Suprapubic skin (tissue), 4 donors: ENCODE measurements at places on chromosomes 5 and 9.

DNA sequence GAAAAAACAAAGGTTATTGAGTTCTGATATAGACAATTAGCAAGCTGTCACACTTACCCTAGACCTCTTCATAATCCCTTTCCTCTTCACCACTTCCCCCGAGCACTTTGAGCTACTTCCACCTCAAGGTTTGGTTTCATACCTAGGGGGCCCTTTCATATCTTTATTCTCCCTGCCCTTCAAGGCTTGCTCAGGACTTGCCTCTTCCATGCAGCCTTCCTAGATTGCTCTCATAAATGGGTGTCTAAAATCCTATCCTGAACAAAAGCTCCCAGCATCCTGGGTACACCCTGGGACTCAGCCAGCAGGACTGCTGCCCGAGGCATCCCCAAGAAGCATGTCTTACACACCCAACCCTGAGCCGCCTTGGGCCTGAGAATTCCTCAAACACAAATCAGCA, 157.3 kb downstream of the C5orf15 start:
- H3K36me3 ChIP-seq: no peaks in the 10 kb centered on the region
- H3K4me3 ChIP-seq: no peak overlapping the region
- peaks cover 11% of the 10 kb centered on the region for H3K4me1 ChIP-seq
- H3K27ac ChIP-seq: no peak overlapping the region

DNA sequence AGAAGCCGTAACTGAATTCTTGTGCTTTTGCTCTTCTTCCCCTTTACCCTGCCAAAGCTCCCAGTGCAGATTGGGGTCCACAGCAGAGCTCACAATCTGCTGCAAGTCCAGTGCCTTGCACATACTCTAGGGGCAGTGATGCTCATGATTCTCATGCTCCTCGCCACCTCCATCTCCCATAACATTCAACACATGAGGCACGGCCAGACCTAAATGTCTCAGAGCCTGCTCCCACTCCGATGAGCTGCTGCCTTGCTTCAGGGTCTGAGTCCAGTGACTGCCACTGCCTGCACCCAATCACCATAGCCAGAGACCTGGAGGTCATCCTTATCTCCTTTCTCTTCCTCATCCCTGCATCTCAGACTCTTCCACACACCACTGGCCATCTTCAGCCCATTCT, 10.5 kb downstream of the CSF1R start:
- H3K36me3 ChIP-seq: no peaks in the 10 kb centered on the region
- no peak for DNase-seq
- H3K4me3 ChIP-seq: no peak overlapping the region
- no peaks in the 10 kb centered on the region for H3K27me3 ChIP-seq

GRCh38 chr5:154541553-154541952, 63.5 kb upstream of the HAND1 start:
- no peaks in the 10 kb centered on the region for H3K4me1 ChIP-seq
- no peak overlapping the region for H3K4me3 ChIP-seq
- peaks cover 24% of the 10 kb centered on the region for H3K27me3 ChIP-seq
- H3K36me3 ChIP-seq: no peaks in the 10 kb centered on the region

DNA sequence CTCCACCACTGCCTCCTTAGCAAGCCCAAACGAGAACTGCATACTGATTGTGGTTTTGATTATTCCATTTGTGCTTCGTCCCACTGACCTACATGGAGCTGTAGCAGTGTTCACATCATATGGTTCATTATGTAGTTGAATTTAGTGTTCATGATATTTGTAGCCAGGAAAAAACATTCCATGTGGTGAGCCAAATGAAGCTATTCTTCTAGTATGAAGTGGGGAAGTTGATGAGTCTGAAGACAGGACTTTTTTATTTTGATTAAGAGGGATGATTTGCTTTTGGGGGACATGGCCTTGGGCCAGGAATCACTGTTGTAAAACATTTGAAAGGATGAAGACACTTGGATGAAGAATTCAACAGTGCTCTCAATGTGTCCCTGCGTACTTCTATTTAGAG, 192.9 kb upstream of the SLC27A6 start:
- no peaks in the 10 kb centered on the region for H3K4me1 ChIP-seq
- no peaks in the 10 kb centered on the region for H3K27me3 ChIP-seq
- no peak overlapping the region for H3K27ac ChIP-seq
- H3K4me3 ChIP-seq: no peak overlapping the region
- no peak for DNase-seq
- H3K36me3 ChIP-seq: no peaks in the 10 kb centered on the region

GRCh38 chr5:124110942-124111341, 599.0 kb downstream of the CSNK1G3 start:
- H3K27ac ChIP-seq: no peak overlapping the region
- H3K36me3 ChIP-seq: no peaks in the 10 kb centered on the region
- no peak for DNase-seq
- no peaks in the 10 kb centered on the region for H3K27me3 ChIP-seq
- H3K4me1 ChIP-seq: no peaks in the 10 kb centered on the region

GRCh38 chr5:101012880-101013279, 109.8 kb upstream of the ST8SIA4 start:
- H3K27ac ChIP-seq: no peak overlapping the region
- no peaks in the 10 kb centered on the region for H3K4me1 ChIP-seq
- H3K36me3 ChIP-seq: no peaks in the 10 kb centered on the region
- H3K27me3 ChIP-seq: no peaks in the 10 kb centered on the region
- no peak for DNase-seq

GRCh38 chr9:78542491-78543181, 245.7 kb downstream of the PSAT1 start:
- no peaks in the 10 kb centered on the region for H3K27me3 ChIP-seq
- H3K36me3 ChIP-seq: no peaks in the 10 kb centered on the region
- H3K4me1 ChIP-seq: no peaks in the 10 kb centered on the region
- H3K27ac ChIP-seq: no peak overlapping the region

DNA sequence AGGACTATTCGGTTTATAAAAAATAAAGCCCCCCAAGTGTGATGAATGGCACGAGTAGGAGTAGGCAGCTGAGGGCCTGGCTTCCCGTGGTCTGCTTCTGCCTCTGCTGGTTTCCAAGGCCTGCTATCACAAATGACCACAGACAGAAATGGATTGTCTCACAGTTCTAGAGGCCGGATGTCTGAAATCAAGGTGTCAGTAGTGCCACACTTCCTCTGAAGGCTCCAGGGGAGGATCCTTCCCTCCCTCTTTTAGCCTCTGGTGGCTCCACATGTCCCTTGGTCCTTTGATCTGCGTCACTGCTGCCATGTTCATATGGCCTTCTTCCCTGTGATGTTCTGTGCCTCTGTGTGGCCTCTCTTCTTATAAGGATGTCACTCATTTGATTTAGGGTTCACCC, 15.1 kb downstream of the PRKACG start:
- no peaks in the 10 kb centered on the region for H3K36me3 ChIP-seq
- no peak for DNase-seq
- H3K4me3 ChIP-seq: no peak overlapping the region
- no peak overlapping the region for H3K27ac ChIP-seq
- peaks cover 22% of the 10 kb centered on the region for H3K27me3 ChIP-seq

GRCh38 chr5:121630402-121630801, 221.3 kb upstream of the FTMT start:
- no peak overlapping the region for H3K4me3 ChIP-seq
- no peaks in the 10 kb centered on the region for H3K36me3 ChIP-seq
- H3K4me1 ChIP-seq: peaks cover 3% of the 10 kb centered on the region
- H3K27me3 ChIP-seq: no peaks in the 10 kb centered on the region

GRCh38 chr5:114101153-114101552, 260.7 kb upstream of the KCNN2 start:
- H3K27ac ChIP-seq: no peak overlapping the region
- no peak for DNase-seq
- H3K4me3 ChIP-seq: no peak overlapping the region
- H3K36me3 ChIP-seq: no peaks in the 10 kb centered on the region

DNA sequence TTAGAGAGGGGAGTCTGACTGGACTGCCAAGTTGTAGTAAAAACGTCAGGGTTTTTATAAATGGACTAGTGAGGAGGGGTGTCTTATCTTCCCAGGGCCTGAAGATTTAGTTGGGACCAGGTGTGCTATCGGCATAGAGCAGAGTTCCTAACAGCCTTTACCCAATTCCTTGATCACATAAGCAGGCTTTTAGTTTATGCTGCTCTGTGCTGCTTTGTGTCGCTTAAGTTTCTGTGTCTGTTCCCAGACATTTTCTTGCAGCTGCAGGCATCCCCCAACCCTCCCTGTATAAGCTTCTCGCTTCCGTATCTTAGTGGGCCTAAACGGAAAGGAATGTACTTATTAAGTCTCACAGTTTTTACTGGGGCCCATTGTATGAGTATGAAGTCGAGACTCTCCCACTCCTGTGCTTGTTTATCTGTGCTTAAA, 2.6 kb upstream of the SMC5 start:
- peak overlapping the region; percentile 2 for H3K4me3 ChIP-seq
- no peaks in the 10 kb centered on the region for H3K36me3 ChIP-seq
- DNase-seq: no peak

- peaks cover 40% of the 10 kb centered on the region for H3K4me1 ChIP-seq
- DNase-seq: no peak
Measured at GRCh38 chr5:147484708-147485020, 25.2 kb downstream of the DPYSL3 start.

- H3K27ac ChIP-seq: no peak overlapping the region
- no peaks in the 10 kb centered on the region for H3K4me1 ChIP-seq
- H3K36me3 ChIP-seq: no peaks in the 10 kb centered on the region
- H3K4me3 ChIP-seq: no peak overlapping the region
- DNase-seq: no peak
Measured at GRCh38 chr5:63085561-63085960, 506.9 kb downstream of the LRRC70 start.

DNA sequence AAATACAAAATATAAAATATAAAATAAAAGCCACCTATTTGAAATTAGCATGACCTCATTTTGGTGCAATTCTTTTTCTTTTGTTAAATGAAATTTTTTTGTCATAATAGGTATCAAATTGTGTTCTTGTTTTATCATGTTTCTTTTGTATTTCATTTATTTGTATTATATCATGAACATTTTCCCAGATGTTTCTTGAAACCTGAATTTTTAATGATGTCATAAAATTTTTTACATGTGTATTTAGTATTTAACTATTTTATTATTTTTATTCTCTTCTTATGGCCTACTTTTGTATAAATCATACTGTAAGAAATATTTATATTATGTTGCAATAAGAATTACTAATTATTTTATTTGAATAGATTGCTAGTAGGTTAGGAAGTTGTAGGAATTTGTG, 361.7 kb downstream of the TMEM161B start:
- H3K27ac ChIP-seq: no peak overlapping the region
- no peaks in the 10 kb centered on the region for H3K36me3 ChIP-seq
- no peaks in the 10 kb centered on the region for H3K27me3 ChIP-seq
- H3K4me1 ChIP-seq: no peaks in the 10 kb centered on the region
- no peak overlapping the region for H3K4me3 ChIP-seq
- no peak for DNase-seq

- peaks cover 25% of the 10 kb centered on the region for H3K4me1 ChIP-seq
- no peak overlapping the region for H3K27ac ChIP-seq
- peaks cover under 1% of the 10 kb centered on the region for H3K36me3 ChIP-seq
- no peak overlapping the region for H3K4me3 ChIP-seq
- no peak for DNase-seq
Measured at GRCh38 chr9:132008184-132008803, 71.4 kb downstream of the MED27 start.

DNA sequence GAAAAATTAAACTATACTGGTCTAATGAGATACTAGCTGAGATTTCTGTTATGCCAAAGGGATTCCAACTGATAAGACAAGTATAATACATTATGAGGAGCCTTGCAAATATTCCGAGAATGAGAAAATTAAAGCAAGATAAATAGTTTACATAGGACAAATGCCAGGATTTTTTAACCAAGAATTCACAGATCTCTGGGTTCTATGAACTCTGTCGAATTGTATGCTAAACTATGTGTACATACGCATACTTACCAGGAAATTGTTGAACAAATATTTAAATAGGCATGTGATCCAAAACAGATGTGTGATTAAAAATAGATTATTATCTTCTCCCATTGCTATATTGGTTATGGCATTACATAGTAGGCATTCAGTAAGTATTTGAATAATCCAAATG, 616.6 kb downstream of the GABRG2 start:
- no peak for DNase-seq
- H3K27ac ChIP-seq: no peak overlapping the region
- H3K4me3 ChIP-seq: no peak overlapping the region
- H3K27me3 ChIP-seq: no peaks in the 10 kb centered on the region
- no peaks in the 10 kb centered on the region for H3K36me3 ChIP-seq

DNA sequence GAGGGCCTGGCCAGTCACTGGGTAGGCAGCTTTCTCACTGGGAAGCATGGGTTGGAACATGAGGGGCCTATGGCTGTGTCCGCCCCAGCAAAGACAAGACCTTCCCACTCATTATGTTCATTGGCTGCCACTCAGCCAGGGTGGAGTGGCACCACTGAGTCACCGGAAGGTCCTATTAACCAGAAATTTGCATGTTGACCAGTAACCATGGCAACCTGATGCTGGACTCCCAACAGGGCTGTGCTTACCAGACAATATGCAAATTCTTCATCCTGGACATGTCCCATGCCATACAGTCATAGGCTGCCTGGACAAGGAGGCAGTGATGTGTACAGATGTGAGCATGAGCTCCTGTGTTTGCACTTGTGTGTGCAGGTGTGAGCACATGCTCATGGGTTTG, 66.7 kb downstream of the PSD2 start:
- no peak for DNase-seq
- H3K4me1 ChIP-seq: peaks cover 11% of the 10 kb centered on the region
- no peak overlapping the region for H3K4me3 ChIP-seq
- H3K36me3 ChIP-seq: no peaks in the 10 kb centered on the region

DNA sequence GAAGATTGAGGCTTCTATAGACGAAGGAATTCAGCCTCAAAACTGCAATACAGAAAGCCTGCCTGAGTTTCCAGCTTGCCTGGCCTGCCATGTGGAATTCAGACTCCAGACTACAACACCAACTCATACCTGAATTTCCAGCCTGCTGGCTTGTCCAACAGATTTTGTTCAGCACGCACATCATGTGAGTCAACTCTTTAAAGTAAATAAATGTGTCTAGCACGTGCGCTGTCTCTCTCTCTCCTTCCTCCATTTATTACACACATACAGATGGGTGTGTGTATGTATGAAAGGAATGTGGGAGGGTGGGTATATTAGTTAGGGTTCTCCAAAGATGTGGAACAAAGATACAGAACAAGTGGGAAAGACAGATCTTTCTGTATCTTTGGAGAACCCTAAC, 82.4 kb upstream of the TAS2R1 start:
- H3K36me3 ChIP-seq: no peaks in the 10 kb centered on the region
- no peak overlapping the region for H3K4me3 ChIP-seq
- H3K27ac ChIP-seq: no peak overlapping the region
- H3K4me1 ChIP-seq: no peaks in the 10 kb centered on the region

DNA sequence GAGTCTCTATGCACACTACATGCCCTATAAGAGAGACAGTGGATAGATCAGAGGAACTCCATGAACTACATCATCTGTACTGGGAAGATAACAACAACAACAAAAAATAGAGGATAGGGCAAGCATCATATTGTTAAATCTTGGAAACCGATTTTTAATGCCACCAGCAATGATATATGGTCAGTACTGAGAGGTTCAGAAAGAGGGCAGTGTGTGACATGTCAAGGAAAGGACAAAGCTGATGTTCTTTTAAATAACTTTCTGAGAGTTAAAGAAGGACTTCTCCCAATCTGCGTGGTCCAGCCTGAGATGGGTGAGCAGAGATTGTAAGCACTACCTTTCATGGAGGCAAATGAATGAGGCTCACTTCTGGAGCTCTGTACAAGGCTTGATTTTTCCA, 62.0 kb upstream of the PHF24 start:
- no peaks in the 10 kb centered on the region for H3K4me1 ChIP-seq
- no peak overlapping the region for H3K4me3 ChIP-seq
- H3K36me3 ChIP-seq: no peaks in the 10 kb centered on the region

- DNase-seq: no peak
- H3K27ac ChIP-seq: no peak overlapping the region
- peaks cover under 1% of the 10 kb centered on the region for H3K27me3 ChIP-seq
- H3K4me3 ChIP-seq: no peak overlapping the region
- H3K4me1 ChIP-seq: no peaks in the 10 kb centered on the region
- no peaks in the 10 kb centered on the region for H3K36me3 ChIP-seq
Measured at GRCh38 chr5:158541536-158542297, 558.0 kb downstream of the EBF1 start.
